ENCODE measurements at places on chromosomes 3 and 15. TPM values are rescaled to one million over a fixed set of nuclear protein-coding genes. Genes with fewer than 3 reads are reported as not detected.

GRCh38 chr3:139243710-139244109 lies 100.1 kb upstream of the MRPS22 start:
- peaks cover 24% of the 10 kb centered on the region for H3K27me3 ChIP-seq
- no peak overlapping the region for H3K4me3 ChIP-seq
- DNase-seq, result no peak
- no peaks in the 10 kb centered on the region for H3K4me1 ChIP-seq
- H3K36me3 ChIP-seq, result no peaks in the 10 kb centered on the region

- no peak for DNase-seq
- H3K27me3 ChIP-seq, result peaks cover 25% of the 10 kb centered on the region
- no peaks in the 10 kb centered on the region for H3K36me3 ChIP-seq
- no peak overlapping the region for H3K4me3 ChIP-seq
- H3K4me1 ChIP-seq, result no peaks in the 10 kb centered on the region
Measured at GRCh38 chr3:193836511-193836910, 243.5 kb downstream of the OPA1 start.

NMB gene
- total RNA-seq, result 4.9 TPM

LSAMP gene
- not detected for total RNA-seq

Measured in HFFc6 (cell line).